ENCODE measurements at places on chromosomes 11 and 22.

GRCh38 chr11:20007386-20007785, 152.9 kb downstream of the DBX1 start:
- DNase-seq, result no peak

DNA sequence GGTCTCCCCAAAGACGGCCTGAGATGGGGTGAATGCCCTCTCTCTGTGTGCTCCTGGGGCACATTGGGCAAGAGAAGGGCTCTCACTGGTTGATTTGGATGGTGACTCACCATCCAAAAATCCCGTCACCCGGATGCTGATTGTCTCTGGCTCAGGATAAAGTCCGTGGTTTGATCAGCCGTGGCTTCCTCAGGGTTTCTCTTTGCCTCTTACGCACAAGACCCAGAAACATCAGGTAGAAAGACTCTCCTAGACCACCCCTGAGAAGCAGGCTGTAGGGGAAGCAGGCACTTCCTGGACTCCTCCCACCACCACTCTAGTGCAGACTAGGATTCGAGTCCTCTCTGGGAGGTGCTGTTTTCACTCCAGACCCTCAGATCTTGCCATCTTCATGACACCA, 176.1 kb upstream of the NCAM1 start:
- no peak for DNase-seq

- DNase-seq, result peak; percentile 56
Measured at GRCh38 chr11:35391922-35392688, 27.3 kb downstream of the SLC1A2 start.

DNA sequence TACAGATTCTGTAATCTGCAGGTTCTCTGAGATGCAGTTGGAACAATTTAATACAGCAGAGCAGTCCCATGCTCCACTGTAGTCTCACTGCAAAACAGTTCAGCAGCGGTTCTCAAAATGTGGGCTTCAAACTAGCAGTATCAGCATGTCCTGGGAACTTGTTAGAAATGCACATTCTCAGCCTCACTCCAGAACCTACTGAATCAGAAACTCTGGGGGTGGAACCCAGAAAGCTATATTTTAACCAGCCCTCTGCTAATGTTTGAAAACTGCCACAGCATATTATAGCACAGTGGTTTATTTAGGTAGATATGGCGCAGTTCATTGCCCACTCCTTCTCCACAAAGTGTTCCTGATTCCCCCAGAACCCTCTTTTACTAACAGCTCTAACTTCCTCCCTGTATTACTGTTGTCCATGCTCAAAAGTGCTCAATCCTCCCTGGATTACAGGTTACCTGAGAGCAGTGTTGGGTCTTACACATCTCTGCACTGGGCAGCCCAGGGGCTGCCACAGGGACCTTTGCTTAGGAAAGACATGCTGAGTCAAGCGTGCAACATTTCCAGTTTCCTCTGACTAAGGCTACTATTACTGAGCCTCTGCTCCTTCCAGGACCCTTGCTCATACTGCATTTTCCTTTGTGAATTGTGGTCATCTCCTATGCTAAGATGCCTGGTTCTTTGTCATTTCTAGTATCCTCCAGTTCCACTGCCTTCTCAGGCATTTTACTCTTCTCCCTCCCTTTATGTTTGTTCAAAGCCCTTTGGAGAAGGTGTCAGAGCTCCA, 7.7 kb upstream of the DGAT2 start:
- DNase-seq, result no peak

DNA sequence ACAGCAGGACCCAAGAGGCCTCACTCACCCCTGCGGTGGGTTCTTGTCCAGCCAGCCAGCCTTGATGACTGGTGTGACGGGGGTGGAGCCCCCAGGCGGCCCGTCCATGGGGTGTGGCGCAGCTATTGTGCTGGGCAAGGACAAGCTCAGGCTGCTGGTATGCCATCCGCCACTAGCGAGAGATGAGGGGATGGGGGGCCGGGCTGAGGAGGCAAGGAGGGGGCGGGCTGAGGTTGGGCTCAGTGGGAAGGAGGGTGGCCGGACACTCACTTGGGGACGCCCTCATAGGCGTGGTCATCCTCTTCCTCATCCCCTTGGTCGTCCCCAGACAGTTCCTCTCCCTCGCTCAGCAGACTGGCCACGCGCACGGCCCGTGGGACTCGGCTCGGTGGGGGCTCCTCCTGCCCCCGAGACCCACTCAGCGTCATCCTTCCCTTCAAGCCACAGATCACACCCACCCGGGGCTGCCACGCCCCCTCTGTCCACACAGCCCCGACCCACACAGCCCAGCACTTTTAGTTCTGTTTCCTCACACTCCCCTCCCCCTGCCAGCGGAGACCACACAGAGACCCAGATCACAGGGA, 38.0 kb upstream of the PDE2A start:
- DNase-seq, result no peak

DNA sequence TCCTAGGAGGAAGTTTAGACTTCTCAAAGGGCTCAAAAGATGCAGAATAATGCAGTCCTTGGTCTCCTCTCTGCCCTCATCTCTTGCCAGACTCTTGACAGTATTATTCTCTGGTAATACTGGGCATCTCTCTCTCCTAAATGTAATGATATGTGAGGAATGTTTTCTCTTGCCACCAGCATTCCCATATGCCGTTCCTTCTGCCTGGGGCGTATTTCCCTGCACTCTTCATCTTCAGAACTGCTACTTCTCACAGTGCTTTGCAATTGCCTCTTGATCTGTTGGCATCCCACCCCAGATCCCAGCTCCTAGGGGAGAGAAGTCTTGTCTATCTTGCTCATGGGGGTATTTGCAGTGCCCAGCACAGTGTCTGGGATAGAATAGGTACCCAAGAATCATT, 107.4 kb downstream of the RASSF10 start:
- DNase-seq, result no peak

- DNase-seq, result no peak
Measured at GRCh38 chr22:44108806-44109385, 71.8 kb upstream of the PARVG start.

GRCh38 chr11:65473278-65473860, 25.5 kb upstream of the MALAT1 start:
- no peak for DNase-seq

- DNase-seq, result no peak
Measured at GRCh38 chr11:72216638-72217037, at the start of gene FOLR2. Gene FOLR2, plus strand, starts transcription at chr11:72216794. Its CDS starts 1,791 bp downstream, at chr11:72218585.

- DNase-seq, result no peak
Measured at GRCh38 chr11:73152086-73152853, 10.2 kb upstream of the FCHSD2 start.

GRCh38 chr11:18491924-18492323, 34.8 kb downstream of the TSG101 start:
- DNase-seq, result no peak

- no peak for DNase-seq
Measured at GRCh38 chr11:38788561-38788960, 2190.5 kb upstream of the RAG2 start.

DNA sequence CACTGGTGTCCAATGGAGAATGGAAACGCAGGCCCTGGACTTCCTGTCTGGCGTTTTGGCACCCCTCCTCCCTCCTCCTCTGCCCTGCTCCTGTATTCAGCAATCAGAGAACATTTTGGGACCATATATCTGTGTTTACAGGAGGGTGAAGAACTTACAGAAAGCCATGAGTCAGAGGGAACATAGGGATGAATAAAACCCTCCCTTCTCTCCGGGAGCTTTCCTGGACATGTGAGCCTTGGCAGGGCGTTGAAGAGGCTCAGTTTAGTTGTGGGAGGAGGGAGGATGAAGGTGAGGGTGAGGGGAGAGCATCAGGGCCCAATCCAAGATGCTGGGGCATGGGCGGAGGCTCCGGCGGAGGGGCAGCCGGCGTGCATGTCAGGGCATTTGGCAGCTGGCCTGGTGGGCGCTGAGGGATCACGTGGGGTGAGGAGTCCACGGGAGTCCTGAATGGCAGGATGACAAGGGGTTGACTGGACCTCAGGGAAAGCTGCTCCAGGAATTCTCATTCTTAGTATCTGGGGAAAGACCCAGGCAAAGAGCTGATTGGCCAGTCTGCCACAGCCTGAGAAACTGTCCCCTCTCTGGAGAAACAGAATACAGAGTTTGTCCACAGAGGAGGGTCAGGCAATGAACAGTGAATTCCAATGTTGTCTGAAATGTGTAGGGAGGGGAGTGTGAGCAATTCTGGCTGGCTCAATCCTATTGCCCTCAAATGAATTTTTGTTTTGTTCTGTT, 28.9 kb downstream of the MICAL2 start:
- no peak for DNase-seq

- DNase-seq, result no peak
Measured at GRCh38 chr11:111634981-111635705, 32.9 kb downstream of the SIK2 start.

DNA sequence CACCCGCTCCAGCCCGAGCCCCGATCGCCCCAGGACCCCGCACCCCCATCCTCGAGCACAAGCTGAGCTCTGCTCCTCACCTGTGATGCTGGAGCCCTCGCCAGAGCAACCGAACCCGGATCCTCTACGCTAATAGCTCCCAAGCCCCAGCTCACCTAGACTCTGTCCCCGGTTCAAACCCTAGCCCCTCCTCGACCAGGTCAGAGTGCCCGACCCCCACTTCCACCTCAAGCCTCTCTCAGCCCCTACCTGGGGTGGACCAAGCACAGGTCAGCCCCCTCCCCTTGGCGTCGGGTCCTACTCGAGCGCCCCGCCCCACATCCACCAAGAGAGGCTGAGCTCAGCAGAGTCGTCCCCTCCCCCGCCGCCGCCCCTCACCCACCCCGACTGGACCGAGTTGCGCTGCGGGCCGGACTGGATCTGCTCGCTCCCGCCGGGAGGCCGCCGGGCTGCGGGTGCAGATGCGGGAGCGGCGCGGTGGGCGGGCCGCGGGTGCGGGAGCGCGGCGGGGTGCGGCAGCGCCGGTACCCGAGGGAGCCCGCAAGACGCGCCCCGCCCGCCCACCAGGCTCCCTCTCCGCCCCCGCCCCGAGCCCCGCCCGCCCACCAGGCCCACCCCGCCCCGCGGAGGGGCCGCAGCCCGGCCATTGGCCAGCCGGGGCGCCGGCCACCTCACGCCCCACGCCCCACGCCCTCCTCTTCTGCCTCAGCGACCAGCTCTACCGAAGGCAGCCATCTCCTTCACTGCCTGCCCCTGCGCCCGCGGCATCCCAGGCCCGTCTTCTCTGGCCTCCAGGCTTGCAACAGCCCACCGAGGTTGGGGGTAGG, 577 bp upstream of the DKK3 start:
- DNase-seq, result no peak

DNA sequence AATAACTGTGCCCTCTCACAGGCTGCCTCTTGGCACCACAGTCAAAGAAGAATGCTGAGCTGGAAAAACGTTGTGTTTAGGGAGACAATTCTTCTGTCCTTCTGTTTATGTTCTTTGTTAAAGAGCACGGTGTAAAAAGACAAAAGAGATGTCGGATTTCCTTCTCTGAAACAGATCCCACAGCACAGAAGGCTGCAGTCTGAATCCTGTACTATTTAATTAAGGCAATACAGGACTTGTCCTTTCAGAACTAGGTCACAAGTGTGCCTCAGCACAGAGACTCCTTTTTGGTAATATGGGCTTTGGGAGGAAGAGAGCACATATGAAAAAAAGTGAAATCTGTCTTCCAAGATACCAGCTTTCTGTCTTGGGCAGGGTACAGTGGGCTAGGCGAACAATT, 201.2 kb downstream of the NTM start:
- DNase-seq, result no peak

Measured in NCI-H2029 treated with DMSO at 0.1 percent for 48 hours (cell line).